ENCODE measurements at places on chromosomes 6 and 20.

DNA sequence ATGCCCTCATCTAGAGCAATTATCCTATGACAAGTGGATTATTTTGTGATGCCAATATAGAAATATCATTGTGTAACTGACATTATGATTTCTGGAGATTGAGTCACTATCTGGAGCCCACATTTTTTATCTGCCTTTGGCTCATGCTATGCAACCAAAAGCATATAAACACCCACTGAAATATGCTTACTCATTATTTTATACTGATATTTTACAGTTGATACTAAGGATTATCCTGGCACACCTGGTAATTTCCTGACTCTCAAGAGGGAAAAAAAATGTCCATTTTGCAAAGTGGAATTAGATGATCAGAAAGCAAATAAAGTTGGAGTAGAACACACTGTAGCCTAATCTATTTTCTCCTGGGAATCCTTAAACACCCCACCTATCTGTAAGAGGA lies 154.5 kb downstream of the PKHD1 start:
- DNase-seq: no peak

GRCh38 chr20:61668771-61669503 lies 396.7 kb downstream of the TAF4 start:
- no peak for DNase-seq

GRCh38 chr20:10868299-10868698 lies 194.5 kb upstream of the JAG1 start:
- no peak for DNase-seq

GRCh38 chr6:154931711-154932424 lies 63.2 kb upstream of the TIAM2 start:
- DNase-seq: no peak

- no peak for DNase-seq
These were observed 507.3 kb upstream of the CITED2 start for GRCh38 chr6:139881728-139882211.

Measured in stimulated activated CD4-positive, alpha-beta T cell treated with anti-CD3 and anti-CD28 coated beads, TNF-alpha, amount 100 ng/mL, for 24 hours (primary cell).